ENCODE measurements at places on chromosomes 16 and 17. TPM values are rescaled to one million over a fixed set of nuclear protein-coding genes. Genes with fewer than 3 reads are reported as not detected.

The PRSS8 gene
- not detected for total RNA-seq

The RUNDC1 gene
- 45.6 TPM for total RNA-seq

The GP1BA gene
- not detected for total RNA-seq

The WNT3 gene
- 1.0 TPM for total RNA-seq

The MYH8 gene
- not detected for total RNA-seq

The SOCS3 gene
- total RNA-seq: 39.8 TPM

The SPNS2 gene
- 0.66 TPM for total RNA-seq

The GNAO1 gene
- total RNA-seq: 5.1 TPM

The ATP2A1 gene
- total RNA-seq: 0.84 TPM

GRCh38 chr16:85438981-85439685 is 174.0 kb upstream of the GSE1 start:
- no peak for DNase-seq

DNA sequence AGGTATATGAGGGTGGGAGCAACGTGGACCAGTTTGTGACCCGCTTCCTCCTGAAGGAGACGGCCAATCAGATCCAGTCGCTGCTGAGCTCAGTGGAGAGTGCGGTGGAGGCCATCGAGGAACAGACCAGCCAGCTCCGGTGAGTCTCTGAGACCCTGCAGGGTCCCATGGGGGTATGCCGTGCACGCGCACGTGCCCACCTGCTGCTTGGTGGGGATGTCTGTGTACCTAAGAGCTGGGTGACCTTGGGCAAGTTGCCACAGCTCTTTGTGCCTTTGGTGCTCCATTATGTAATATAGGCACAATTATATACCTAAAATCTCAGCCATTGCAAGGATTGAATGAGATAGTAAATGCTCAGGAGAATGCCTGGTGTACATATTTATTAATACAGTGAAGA is 22.4 kb downstream of the NECAB2 start:
- no peak for DNase-seq

GRCh38 chr17:73533781-73534180 is 110.5 kb downstream of the SDK2 start:
- no peak for DNase-seq

DNA sequence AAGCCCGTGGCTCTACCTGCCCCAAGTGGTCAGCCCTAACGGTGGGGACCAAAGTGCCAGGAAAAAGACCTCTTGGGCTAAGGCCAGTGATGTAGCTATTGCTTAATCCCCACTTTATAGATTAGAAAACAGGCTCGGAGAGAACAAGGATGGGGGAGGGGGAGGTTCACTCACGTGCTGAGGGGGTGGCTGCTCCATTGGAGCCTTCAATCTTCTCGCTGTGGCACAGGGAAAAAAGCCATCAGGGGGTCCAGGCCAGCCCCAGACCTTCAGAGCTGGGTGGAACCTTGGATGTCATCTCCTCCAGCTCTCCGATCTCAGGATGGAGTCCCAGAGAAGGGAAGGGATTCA is 45.9 kb downstream of the SRCIN1 start:
- no peak for DNase-seq

- DNase-seq: no peak
Observed at GRCh38 chr16:14050291-14051027, 20.7 kb upstream of the MRTFB start.

DNA sequence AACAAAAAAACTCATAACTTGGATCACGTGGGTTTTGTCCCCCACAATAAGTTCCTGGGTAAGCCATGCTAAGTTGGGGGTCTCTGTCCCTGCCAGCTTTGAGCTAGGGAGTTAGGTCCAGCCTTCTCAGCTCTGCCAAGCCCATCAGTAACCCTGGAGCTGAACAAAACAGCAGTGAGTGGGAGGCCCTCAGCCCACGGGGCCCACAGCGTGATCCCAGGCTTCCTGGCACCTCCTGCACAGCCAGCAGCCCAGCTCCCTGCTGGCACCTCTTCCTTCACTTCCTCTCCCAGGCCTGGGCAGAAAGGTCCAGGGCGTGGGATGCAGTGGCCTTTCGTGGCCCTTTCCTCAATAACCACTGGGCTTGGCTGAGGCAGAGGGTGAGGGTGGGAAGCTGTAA is 35.5 kb upstream of the CDC42EP4 start:
- DNase-seq: no peak

Measured in B cell (primary cell).